Activated CD4-positive, alpha-beta T cell treated with anti-CD3 and anti-CD28 coated beads for 36 hours (primary cell): ENCODE measurements at places on chromosomes 3 and 15. TPM values are rescaled to one million over a fixed set of nuclear protein-coding genes. Genes with fewer than 3 reads are reported as not detected.

The ABHD6 gene
- 3.0 TPM for total RNA-seq

DNA sequence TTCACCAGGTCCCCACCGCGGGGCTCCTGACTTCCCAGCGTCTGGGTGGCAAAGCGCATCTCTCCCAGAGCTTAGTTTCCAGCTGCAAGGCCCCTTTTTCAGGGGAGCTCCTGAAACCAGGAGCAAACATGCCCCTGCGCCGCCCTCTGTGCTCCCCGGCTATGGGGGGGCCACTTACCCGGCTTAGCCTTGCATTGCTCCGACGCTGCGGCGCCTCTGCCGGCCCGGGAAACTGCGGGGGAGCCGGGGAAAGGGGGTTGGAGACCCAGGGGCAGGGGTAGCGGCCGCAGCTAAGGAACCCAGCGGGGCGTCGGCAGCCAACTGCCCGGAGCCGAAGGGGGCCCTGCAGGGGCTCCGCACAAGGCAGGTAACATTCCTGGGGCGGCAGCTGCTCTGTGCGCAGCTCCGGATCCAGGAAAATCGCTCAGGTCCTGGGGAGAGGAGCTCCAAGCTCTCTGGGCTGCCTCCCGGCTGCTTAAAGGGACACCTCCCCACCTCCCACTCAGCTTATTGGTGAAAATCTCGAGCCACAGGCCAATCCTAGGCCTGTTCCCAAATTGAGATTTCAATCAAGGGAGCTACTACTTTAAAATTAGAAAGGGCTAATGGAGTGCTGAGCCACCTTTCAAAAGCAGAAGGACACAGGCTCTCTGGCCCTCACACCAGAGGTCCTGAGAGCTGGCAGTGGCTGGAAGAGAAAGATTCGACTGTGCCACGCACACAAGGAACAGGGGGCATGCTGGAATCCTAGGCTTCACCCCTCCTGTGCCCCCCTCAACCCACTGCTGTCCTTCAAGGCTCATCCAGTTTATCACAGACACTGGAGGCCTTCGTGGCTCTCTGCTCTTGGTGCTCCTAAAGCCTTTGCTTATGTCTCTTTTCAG is 42.7 kb upstream of the PRICKLE2 start:
- no peak for DNase-seq

DNA sequence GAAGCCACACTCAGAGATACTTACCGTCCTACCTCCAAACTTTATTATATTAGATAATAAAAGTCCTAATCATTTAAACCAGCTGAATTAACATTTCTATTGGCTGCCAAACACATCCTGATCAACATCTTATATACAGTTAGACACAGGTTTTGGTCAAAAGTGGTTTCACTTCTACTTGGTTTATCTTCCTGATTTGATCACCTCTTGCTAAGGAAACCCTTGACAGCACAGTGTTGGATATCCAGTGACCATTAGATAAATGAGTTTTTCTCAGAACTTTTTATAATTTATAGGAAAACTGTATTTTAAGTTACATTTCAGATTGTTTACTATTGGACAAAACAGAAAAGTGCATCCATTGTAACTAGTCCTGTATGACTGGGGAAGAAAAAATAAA is 198.4 kb upstream of the NR2F2 start:
- DNase-seq = no peak

- no peak for DNase-seq
Observed at GRCh38 chr3:196974661-196975060, 6.0 kb upstream of the PIGZ start.

- DNase-seq = no peak
Observed at GRCh38 chr3:78963771-78964170, 804.0 kb downstream of the ROBO1 start.
